ENCODE measurements at places on chromosomes 16 and 17.

- DNase-seq: no peak
Measured at GRCh38 chr16:17252064-17252463, 218.7 kb downstream of the XYLT1 start.

DNA sequence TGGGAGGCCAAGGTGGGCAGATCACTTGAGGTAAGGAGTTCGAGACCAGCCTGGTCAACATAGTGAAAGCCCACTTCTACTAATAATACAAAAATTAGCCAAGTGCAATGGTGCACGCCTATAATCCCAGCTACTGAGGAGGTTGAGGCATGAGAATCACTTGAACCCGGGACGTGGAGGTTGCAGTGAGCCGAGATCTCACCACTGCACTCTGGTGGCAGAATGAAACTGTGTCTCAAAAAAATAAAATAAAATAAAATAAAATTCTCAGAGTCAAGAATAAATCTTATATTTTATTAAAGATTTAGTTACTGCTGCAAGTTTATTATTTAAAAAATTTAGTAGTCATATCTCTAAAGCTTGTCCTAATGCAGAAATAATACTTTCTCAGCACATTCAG is 29.7 kb downstream of the ARL4D start:
- no peak for DNase-seq

DNA sequence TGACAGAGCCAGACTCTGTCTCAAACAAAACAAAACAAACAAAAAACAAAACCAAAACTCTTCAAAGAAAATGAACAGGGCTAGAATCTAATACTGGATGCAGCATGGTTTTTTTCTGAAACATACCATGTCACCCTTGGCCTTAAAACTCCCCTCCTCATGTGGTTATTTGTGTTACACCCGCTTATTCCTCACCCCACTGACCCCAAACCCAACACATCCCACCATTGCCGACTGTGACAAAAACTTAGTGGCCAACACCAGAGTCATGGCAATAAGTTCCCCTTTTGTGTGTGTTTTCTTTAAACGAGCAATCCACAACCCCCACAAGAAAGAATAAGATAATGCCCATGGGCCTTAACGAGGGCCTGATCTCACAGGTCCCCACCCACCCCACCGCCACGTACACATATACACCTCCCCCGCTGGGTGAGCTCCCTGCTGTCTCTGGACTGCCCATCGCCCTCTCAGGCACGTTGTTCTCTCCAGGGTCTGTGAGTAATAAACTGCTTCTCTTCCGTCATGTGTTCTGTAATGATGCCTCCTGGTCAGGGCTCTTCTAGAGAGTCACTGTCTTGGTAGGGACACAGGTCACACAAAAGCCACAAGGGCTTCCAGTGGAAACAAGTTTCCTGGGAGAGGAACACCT is 16.8 kb upstream of the ENGASE start:
- no peak for DNase-seq

DNA sequence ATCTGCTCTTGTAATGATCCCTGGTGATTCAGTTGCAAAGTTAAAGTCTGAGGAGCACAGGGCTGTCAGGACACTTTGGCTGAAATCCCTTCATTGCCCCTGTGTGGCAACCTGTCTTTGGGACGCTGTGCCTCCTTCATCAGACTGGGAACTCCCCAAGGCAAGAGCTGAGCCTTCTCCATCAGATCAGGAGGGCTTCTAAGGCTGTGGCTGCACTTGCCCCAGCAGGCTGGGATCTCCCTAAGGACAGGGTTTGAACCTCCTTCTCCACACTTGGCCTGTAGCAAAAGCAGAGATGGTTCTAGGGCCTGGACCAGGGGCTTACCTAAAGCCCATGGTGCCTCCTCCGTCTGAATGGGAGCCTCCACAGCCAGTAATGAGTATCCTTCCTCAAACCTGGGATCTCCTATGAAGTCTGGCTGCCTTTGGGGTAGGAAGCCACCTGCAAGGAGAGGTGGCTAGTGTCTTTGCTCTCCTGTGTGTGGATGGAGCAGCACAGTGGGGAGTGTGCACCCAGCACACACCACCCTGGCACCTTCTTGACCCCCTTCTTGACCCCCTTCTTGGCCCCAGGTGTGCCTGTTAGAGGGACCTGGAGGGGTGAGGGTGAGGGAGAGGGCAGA is 79.0 kb upstream of the NKD1 start:
- no peak for DNase-seq

DNA sequence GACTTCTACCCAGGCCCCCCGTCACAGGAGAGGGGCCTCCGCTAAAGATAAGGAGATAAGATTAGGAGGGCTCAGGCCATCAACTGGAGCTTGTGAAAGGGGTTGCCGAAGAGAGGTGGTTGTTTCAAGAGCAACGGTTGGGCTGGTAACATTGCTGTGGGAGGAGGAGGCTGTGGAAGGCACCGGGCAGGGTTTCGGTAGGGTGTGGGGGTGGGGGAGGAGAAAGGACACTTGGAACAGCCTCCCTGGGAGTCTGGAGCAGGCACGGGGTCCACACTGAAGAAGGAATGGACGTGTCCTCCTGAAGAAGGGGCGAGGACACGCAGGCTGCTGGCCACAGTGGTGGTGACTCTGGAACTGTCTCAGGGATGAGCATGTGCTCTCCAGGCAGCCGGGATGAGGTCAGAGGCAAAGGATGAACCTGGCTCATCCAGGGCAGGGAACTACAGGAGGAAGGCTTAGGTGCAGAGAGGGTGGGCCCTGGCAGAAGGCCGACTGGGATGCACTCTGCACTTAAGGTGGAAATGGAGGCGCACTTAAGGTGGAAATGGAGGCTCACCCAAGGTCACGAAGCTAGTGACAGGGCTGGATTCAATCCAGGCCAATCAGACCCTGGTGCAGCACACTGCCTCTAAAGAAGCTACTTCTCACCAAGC is 1.2 kb upstream of the EPX start:
- no peak for DNase-seq

DNA sequence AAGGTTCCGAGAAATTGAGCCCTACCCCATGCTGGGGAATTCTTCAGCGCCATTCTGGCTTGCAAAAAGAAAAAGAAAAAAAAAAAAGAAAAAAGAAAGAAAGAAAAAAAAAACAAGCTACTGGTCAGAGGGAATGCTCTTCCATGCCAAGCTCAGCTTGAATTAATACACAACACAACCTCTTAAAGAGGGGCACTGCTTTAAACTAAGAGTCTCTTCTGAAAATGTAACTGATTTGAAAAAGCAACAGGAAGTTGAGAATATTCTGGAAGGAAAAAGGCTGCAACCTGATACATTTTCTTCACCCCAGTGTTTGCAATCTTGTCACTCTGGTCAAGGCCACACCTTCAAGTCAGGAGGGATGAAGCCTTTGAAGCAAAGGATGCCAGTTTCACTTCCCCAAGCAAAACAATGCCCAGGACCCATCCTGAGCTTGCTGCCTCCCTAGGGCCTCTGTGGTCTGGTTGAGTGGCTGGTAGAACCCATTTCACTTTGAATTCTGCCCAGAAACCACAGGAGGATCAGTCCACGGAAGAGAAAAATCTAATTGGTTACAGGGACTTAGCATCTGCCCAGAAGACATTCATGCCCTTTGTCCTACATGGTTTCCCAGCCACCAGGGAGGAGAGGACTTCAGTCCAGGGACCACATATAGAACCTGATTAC is 389.7 kb downstream of the SOX9 start:
- DNase-seq: peak; percentile 61

DNA sequence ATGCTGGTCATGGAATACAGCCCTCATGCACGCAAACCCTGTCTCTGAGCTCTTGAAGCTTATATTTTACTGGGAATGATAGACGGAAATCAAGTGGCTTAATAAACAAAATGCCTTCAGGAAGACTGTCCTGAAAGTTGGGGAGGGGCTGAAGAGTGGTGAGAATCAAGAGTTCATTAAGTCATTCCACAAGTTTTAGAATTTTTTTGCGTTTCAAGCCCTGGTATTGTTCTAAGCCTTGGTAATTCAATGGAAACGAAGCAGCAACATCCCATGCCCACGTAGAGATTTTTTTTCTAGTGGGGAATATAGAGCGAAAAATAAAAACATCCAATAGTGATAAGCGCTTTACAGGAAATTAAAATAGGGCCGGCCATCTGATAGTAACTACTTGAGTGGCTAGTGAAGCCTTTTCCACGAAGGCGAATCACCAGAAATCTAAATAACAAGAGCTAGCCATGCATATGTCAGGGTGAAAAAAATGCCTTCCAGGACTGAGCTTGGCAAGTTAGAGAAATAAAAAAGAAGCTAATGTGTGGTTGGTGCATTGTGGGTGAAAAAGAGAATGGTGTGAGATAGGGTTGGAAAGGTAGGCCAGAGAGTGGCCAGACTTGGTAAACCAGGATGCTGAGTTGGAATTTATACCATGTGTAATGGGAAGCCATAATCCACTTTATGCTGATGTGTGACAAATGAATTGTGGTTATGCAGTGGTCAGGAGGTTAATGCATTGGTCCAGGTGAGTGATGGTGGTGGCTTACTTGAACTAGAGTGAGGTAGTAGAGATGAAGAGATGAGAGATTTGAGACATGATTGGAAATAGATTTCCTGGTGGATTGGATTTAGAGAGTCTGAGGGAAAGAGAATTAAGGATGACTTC is 772 bp downstream of the PFAS start:
- no peak for DNase-seq

- DNase-seq: peak; percentile 96
Measured at GRCh38 chr16:15482068-15482747, 47.8 kb downstream of the BMERB1 start.

DNA sequence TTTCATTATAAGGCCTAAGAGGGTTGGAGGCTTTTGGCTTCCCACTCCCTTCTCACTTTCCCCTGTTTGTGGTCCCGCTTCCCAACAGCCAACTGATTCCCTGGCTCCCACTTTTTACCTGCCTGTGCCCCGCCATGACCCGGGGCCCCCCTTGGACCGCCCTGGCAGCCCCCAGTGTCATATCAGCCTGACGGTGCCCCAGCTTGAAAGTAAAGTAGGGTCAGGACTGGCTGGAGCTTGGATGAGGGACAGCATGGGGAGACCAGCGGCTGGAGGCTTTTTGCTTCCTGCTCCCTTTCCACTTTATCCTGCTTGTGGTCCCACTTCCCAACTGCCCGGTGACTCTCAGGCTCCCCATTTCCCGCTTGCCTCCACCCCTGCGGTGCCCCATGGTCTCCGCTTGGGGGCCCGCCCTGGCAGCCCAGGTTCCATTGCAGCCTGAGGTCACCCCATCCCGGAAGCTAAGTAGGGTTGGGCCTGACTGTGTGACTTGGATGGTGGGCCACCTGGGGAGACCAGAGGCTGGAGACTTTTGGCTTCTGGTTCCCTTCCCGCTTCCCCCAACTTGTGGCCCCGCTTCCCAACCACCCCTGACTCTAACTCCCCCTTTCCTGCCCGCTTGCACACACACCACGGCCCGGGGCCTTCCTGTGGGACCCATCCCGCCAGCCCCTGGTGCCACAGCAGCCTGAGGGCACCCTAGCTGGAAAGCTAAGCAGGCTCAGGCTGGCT is 2274.7 kb downstream of the TP53TG3F start:
- no peak for DNase-seq

DNA sequence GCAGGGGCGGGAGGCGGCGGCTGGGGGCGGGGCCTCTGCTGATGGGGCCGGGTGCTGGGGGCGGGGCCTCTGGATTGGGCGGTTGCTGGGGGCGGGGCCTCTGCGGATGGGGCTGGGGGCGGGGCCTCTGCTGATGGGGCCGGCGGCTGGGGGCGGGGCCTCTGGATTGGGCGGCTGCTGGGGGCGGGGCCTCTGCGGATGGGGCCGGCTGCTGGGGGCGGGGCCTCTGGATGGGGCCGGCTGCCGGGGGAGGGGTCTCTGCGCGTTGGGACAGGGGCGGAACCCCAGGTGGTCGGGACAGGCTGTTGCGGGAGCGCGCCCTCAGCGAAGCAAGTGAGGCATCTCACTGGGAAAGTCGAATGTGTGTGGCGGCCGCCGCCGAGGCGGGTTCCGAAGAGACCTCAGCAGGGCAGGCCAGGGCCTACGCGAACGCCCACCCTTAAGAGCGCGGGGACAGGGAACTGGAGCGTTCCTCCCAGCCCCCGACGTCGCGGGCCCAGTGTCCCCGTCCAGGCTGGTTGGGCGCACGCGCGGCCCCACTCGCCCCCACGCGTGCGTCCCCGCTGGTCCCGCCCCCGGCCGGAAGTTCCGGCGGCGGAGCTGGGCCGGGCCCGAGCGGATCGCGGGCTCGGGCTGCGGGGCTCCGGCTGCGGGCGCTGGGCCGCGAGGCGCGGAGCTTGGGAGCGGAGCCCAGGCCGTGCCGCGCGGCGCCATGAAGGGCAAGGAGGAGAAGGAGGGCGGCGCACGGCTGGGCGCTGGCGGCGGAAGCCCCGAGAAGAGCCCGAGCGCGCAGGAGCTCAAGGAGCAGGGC is at the start of gene STUB1:
STUB1 (plus strand) TSS at position 597 of the 811 bp plus-strand sequence; CDS start at position 713, 116 bp downstream.
- DNase-seq: peak; percentile 87

GRCh38 chr17:61124562-61124961 is 275.1 kb upstream of the TBX2 start:
- no peak for DNase-seq

- DNase-seq: no peak
Measured at GRCh38 chr17:62648956-62649294, 21.5 kb downstream of the MRC2 start.

- no peak for DNase-seq
Measured at GRCh38 chr17:76468634-76469010, 1.2 kb downstream of the AANAT start.

GRCh38 chr16:79757163-79757562 is 156.6 kb upstream of the MAF start:
- no peak for DNase-seq

- DNase-seq: peak; percentile 35
Measured at GRCh38 chr16:9092282-9092977, 986 bp downstream of the HAPSTR1 start.

- DNase-seq: no peak
Measured at GRCh38 chr16:83550183-83550569, 257.6 kb upstream of the HSBP1 start.

DNA sequence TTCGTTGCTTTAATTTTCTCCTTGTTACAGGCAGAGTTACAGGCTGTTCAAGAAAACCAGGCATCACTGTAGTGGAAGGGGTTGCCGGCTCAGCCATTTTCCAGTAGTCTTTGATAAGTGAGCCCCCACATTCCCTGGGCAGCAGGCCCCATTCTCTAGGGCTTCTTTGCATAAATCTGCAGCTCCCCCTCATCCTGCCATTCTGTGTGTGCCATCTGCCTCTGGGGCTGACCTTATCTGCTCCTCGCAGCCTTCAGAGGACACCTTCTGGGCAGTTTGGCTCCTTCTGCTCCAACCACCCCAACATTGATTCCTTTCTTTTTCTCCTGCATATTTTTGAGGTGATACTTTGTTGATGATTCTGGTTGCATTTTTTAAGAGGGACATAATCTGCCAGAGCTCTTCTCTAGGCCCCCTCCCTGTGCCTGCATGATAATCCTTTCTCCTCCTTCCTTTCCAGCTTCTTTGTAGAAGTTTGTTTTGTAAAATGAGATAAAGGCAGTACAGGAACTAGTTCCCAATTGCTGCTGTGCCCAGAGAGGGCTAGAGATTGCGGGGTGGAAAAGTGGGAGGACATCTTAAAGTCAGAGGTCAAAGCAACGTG is 17.1 kb downstream of the RND2 start:
- no peak for DNase-seq
